ENCODE measurements at places on chromosomes 2 and 18.

DNA sequence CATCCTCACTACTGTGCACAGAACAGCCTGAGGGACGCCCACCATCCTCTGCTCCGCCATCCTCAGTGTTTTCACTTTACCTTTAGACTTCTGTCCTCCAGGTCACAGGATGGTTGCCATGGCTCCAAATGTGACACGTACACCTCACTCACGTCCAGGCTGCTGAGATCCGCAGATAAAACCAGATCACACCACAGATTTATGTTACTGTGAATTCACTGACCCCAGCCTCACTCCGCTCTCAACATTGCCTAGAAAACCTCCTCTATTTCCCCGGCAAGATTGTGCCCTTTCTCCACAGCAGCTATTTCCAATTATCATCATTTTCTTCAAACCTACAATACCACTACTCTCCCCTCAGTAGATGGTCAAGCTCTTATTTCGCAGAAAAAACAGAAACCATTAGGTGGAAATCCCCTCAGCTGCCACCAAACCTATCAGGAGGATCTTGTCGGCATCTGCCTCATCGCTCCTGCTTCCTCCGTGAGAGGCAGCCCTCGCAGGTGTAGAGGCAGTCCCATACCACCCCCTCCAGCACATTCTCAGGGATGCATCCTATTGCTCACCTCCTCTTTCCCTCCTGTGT, 49.8 kb upstream of the SLC1A4 start:
- DNase-seq: no peak

- peak; percentile 9 for DNase-seq
Measured at GRCh38 chr2:185921048-185921756, 182.6 kb downstream of the FSIP2 start.

GRCh38 chr2:221478485-221478863, 93.6 kb downstream of the EPHA4 start:
- peak; percentile 14 for DNase-seq

DNA sequence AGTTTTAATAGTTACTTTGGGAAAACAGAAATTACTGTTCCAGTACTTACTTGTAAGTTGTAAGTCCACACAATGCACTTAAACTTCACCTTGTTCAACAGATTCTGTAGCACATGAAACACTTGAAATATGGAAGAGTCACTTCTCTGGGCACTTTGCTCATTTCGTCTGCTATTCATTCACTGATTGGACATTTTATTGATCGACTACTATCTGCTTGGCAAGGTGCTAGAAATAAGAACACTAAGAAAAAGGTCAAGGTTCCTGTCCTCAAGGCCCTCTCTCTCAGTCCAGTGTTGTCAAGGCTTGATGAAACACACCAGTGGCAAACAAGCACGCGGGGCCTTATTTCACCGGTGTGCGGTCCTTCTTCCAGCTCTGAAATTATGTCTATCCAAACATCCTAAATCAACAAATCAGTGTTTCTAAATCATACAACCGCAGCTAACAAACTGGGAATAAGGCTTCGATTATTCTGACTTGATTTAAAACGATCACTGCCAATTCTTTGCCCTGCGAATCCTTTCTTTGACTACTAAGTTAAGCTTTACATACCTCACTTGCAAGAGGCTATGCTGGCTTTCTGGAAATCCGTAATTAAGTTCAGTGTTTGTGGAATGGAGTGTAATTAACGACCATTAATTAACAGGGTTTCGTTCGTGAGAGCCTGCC, 780 bp upstream of the ITGAV start:
- DNase-seq: no peak

DNA sequence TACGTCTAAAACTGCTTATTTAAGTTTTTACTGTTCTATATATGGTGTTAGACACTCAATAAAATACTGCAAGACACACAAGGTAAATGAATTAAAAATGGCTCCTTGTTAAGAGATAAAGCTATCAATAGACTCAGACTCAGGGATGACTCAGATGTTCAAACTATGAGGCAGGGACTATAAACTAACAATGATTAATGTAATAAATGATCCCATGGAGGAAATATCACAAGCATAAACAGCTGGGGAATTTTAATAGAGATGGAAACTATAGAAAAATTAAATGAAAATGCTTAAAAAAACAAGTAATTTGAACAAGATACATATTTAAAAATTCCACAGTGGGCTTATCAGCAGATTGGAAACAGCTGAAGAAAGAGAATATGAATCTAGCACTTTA, 650.8 kb downstream of the DCDC2C start:
- no peak for DNase-seq

DNA sequence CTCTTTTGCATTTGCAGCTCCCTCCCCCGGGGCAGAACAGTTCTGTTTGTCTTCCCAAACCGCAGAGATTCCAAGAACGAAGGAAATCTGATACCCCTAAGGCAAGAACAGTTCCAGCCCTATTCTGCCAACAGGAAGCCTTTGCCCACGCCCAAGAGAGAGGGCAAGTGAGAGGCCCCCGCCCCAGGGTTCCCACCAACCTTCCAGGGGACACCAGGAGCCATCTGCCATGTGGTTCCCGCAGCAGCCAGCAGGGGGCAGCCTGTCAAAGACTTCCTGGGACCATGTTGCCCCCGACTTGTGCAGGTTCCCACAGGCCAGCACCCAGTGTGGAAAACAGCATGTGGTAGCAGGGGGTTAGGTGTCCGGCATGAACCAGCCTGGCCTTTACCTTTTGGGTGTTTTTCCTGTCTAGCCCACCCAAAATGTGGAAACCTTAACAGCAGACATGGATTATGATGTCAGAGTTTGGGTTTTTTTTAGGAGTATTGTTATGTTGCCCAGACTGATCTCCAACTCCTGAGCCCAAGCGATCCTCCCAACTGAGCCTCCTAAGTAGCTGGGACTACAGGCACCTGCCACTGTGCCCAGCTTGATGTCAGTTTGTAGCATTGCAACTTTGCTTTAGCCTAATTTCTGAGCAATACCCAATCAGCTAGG, 21.7 kb upstream of the EFHD1 start:
- DNase-seq: peak; percentile 79
